ENCODE measurements at places on chromosomes 1 and 21.

GRCh38 chr21:46003575-46004007 lies 22.0 kb downstream of the COL6A1 start:
- DNase-seq, result no peak

DNA sequence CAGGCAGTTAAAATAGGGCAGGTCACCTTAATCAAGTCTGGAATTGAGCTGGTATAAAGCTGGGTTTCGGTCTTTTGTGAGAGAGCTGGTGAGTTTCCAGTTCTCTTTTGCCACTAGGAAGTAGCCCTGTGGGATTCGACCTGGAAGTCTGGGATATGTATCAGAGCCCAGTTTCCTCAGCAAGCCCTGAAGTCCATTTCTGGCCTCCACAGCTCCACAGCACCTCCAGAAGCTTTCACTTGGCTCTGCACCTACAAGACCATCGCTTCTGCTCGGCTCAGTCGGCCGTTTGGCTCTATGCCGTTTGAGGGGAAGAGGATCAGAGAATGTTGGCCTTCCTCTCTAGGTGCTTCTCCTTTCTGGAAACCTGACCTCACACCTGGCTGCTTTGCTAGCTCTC lies 148.0 kb downstream of the GALNT2 start:
- DNase-seq, result no peak

GRCh38 chr21:25615880-25616279 lies 8.6 kb upstream of the MRPL39 start:
- DNase-seq, result no peak

DNA sequence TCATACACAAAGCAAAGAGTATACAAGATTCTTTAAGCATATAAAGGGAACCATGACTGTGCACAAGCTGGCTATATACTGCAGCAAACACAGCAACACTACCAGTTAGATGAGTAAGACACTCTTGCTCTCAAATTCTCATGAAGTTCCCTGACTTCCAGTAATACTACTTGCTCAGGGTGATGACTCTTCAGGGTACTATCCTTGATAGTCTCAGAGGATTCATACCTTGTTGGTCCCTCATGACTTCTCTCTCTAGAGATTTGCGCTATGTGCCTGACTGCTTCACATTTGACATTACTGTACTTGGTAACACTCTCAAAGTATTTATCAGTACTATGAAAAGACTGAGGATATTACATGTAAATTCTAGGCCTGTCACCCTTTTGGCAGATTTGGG lies 159.8 kb upstream of the ZRANB2 start:
- DNase-seq, result no peak

DNA sequence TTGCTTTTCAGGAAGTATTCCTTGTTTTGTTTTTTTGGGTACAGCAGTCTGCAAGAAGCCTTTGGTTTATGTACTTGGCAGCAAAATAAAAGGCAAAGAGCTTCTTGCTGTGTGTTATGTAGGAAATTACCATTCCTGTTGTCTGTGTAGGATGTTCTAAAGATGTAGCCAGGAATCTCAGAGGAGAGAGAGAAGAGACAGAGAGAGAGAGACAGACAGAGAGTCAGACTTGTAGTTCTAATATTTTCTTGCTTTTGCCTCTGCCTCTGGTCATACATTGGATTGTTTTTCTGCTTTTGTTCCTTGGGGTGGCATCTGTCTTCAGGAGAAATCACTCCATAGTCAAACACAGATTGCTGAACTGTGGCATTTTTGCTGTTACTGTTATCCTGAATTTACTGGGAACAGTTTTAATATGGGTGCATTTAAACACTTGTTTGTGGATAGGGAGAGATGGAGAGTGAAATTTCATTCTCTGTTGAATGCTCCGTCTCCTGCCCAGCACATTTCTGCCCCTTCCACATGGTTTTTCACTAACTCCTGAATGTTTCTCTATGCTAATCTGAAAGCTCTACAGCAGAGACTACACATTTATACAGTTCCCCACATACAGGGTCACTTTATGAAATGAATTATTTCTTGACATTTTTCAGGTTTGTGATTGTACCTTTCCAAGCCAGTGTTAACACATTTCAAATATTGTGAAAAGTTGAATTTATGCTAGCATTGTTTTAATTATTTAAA lies 49.8 kb downstream of the POU2F1 start:
- DNase-seq, result no peak
